ENCODE measurements at places on chromosomes 12 and 14.
A peak's percentile ranks its signal among the peaks of the same experiment; 100 is the strongest.

GRCh38 chr14:91466192-91466591 lies 43.9 kb downstream of the PPP4R3A start:
- DNase-seq, result no peak

GRCh38 chr14:77344377-77344996 lies 23.7 kb downstream of the GSTZ1 start:
- no peak for DNase-seq

DNA sequence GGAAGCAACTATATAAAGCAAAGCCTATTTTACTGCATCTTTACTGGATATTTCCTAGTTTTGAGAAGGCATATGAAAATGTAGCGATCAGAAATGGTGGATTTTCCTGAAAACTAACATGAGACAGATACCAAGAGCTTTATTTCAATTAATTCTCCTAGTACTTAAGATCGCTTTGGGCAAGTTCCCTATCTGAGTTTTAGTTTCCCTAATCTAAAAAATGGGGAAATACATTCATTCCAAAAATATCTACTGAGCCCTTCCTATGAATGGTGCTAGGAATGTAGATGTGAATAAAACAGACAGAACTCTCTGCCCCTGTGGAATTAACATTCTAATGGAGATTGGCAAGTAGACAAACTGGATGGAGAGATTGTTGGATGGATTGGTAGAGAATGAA lies 8.4 kb downstream of the CATSPERB start:
- no peak for DNase-seq

GRCh38 chr14:91501951-91502930 lies 7.9 kb downstream of the PPP4R3A start:
- DNase-seq, result no peak

DNA sequence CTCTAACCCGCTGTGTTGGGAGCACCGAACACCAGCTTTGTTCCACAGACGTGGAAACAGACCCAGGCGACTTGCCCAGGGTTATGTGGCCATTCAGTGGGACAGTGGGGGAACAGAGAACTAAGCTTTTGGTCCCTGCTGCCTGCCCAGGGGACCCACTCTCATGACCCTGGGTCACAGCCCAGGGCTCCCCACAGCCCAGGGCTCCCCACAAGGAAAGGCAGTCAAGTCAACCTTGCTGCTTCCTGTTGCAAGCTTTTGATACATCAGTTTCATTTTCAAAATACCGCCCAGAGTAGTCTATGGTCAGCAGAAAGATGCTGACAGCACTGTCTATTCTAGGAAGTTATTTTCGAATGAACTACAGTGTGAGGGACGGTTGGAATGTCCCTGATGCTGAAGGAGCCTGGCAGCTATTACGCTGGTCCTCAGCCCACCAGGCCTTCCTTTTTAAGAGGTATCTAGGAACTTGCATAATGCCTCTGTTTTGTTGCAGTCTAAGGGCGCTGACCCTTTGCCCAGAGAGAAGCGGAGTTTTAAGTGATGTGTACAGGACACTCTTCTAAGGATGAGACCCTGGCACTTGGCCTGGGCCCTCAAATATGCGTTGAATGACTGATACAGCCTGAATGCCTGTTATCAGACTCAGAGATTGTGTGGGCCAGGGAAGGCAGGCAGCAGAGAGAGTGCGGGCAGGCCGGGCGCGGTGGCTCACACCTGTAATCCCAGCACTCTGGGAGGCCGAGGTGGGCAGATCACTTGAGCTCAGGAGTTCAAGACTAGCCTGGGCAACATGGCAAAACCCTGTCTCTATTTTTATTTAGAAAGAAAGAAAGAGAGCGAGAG lies 12.6 kb upstream of the TTC7B start:
- DNase-seq, result peak; percentile 60

DNA sequence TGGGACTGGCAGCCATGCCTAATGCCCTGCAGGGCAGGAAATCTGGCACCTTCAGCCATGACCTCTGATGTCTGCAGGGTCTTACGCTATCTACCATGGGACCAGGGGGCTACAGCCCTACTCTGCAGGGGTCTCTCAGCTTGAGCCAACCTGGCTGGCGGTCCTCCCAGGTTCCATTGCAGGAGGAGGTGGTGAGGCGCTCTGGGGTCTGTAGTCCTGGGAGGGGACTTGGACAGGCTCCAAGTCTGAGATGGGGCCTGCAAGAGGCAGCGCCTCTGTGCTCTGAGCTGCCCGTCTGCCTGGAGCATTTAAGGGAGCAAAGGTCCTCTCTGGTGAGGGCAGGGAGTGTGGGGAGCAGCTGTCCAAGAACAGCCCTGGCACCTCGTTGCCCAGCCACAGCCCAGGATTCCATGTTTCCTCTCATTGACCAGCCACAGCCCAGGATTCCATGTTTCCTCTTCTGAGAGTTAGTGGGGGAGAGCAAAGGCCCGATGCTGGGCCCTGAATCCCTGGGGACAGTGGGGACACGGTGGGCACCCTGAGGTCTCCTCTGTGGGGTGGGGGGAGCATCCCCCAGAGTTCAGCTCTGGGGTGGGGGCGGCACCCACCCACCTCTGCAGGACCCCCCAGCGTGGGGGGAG lies 655 bp downstream of the PLD4 start:
- no peak for DNase-seq

- no peak for DNase-seq
Observed at GRCh38 chr14:77761205-77761931, 412 bp upstream of the SNW1 start.

DNA sequence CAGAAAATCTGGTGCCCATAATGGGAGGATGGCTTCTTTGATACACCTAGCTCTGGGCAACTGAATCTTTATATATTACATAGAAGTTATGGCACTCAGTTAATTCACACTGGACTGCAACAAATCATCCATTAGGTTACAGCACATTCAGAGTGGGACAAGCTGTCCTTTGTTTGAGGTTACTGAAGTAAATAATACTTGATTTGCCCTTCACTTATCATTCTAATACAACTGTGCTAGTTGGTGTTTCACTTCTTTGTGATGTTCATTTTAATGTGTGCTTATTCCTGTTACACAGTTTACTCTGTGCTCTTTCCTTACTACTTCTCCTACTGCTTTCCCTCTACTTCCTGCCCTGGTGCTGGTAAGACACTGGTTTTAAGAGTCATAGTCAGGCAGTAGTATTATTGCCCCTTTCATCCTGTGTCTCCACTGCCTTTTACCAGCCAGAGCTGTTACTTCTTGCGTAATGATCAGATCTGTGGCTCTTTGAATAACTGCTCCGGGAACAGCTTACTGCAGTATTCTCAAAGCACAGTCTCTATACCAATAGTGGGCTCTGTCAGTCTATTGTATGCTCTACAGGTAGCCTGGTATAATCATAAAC lies 36.4 kb upstream of the GXYLT1 start:
- no peak for DNase-seq

GRCh38 chr12:117699575-117699974 lies 269.2 kb downstream of the KSR2 start:
- no peak for DNase-seq

DNA sequence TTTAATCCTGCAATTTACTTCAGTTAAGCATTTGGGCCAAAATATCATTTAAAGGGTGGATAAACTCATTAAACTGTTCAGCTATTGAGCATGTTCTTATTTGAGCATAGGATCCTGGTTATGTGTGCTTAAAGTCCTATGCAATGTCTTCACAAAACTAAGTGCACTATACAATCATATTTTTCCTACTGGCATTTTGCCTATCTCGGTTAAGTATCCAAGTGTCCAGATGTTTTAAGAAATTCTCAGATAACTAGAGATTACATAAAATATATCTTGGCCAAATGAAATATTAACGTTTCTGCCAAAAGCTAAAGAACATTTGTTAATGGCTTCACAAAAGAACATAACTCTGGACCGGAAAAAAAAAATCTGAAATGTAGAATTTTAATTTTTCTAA lies 250.8 kb upstream of the LRFN5 start:
- no peak for DNase-seq

DNA sequence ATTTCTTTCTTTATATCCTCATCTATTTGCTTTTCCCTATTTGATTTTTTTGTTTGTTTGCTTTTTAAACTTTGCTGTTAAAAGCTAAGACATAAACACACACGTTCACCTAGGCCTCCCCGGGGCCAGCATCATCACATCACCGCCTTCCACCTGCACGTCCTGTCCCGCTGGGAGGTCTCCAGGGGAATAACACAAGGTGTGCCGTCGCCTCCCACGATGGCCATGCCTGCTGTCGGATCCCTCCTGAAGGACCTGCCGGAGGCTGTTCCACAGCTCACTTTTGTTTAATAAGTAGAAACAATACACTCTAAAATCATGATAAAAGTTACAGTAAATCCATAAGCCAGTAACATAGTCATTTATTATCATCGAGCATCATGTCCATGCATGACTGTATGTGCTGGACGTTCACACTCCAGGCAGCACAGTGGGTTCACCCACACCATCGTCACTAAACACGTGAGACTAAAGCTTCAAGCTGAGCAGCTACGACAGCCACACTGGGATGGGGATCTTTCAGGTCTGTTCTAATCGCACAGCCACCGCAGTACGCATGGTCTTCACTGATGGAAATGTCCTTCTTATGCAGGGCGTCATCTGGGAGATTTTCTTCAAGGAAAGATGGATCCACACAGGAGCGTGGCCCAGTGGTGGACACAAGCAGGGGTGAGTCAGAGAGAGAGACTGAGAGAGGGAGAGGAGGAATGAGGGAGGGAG lies 3.6 kb downstream of the RIMBP2 start:
- no peak for DNase-seq

DNA sequence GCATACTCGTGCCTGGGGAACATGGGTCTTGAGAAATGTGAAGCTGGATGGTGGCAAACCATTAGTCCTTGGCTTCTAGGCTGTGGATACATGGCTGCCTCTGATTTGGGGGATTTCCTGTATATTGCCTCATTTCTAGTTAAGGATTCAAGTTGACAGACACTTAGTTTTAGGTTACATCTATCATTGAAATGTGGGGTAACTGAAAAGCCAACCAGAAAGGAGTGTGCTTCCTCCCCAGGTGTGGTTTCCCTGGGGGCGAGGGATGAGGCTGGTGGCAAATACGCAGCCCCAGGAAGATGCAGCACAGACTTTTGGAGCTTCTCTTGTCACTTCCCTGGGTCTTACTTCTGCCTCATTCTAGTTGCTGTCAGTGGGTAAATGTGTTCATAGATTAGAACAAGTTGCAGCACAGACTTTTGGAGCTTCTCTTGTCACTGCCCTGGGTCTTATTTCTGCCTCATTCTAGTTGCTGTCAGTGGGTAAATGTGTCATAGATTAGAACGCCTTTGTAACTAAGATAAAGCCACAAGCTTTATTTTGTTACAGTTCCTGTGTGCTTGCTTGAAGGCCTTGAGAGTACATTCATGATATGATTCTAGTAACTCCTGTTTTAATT lies 85.1 kb downstream of the BORCS5 start:
- peak; percentile 47 for DNase-seq

DNA sequence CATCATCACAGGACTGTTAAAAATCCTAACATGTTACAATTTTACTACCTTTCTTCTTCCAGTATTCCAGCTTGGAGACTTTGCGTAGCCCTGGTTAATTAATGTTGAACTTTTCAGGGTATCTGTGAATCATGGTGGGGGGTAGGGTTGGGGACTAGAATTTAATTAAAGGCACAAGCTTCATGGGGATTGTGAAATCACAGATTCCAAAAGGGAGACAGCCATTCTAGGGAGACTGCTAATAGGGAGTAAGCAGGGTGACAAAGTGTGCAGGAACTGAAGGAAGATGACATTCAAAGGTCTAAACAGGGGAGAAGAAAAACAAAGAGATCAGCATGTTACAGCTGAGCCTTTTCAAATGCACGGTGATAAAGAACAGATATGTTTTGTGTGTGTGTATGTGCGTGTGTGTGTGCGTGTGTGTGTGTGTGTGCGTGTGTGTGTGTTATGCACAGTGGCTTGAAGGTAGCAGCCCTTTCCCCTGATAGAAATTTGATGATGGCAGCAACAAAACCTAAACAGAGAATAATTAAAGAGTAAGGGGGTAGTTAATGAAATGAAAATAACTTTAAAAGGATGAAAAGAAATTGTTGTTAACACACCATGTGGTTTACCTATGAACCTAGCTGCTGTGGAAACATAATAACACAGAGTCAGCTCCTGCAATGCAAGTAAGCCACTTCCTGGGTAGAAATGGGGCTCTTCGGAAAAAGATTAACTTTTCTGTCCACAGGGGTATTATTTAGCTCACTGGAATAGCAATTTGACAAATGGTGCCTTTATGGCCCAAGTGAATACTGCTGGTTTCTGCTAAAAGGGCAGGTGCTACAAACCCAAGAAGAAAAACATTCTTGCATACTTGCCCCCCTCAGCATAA lies 581.7 kb downstream of the DIO2 start:
- DNase-seq, result no peak

DNA sequence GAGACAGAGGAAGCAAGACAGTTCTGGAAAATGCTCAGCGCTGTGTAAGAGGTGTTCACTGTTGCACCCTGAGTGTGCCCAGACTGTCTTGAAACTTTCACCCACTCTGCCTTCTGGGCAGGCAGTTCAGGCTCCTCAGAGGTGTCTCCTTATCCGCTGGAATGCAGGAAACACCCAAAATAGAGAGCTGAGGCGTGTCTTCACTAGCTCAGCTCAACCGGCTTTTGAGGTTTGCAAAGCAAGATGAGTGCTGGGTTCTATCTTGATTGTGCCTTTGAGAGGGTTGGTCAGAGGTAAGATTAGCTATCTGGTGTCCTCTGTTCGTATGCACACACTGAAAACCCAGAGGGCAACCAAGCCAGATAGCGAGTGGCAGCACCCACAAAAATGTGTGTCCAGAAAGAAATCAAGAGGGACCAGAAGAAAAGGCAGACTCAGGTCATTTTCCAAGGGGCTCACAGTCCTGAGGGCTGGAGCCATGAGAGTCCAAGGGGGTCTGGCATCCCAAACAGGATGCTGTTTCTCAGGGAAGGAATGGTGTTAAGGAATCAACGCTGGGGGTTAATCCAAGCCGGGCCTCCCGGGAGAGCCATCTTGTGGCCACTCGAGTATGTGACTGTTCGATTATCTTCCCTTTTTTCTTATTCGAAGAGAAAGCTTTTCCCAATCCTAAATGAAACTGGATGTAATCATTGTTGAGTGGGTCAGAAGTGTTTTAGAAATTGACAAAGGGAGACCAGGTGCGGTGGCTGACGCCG lies 47.1 kb downstream of the TBX3 start:
- no peak for DNase-seq

GRCh38 chr12:113287146-113287898 lies 47.6 kb downstream of the SLC8B1 start:
- no peak for DNase-seq

DNA sequence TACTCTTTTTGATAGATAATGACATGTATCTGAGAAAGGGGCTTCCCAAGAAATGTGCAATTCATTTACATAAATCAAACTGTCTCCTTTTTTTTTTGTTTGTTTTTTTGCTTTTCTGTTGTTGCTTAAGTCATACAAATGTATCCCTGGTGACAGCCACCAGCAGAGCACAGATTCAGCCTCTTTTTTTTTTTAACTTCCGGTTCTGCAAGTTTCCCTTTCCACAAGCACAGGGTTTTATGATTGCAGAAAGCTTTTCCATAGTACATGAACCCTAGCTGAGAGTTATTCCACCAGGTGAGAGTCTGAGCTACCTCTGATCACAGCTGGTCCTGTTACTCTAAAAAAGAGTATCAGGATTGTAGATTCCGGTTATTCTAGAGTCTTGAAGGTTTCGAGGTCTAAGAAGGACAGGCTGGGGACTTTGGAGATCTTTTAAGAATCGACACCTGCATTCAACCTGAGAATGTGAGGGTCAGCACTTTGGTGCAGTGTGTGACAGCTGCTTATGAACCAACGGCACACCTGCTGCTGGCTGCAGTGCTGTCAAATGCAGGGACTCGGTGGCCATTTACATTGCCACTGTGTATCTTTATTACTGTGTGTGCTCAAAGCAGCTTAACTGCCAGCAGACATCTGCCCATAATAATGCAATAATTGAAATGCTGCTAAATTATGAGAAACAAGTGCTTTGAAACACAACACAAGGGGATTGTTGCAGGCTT lies 551.7 kb downstream of the NRXN3 start:
- DNase-seq, result no peak

- DNase-seq, result no peak
Observed at GRCh38 chr14:95508377-95508776, 8.1 kb downstream of the SYNE3 start.
